ENCODE measurements at places on chromosomes 7 and 10.

DNA sequence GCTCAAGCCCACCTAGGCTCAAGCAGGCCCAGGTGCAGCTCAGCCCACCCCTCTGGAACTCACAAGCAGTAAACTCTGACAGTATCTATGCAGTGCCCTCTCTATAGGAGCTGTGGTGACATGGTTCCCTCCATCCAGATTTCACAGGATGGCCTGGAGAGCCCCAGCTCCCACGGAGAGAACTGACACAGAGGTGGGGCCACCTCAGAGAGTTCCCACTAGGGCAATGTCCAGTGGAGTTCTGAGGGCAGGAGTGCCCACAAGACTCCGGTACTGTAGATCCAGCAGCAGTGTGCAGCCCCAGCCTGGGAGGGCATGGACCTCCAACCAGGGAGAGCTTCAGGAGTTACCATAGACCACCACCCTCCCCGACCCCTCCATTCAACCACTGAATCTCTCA, 37.3 kb upstream of the CNPY1 start:
- no peak for DNase-seq

GRCh38 chr7:28479507-28479947, 67.2 kb downstream of the CREB5 start:
- DNase-seq: no peak

- DNase-seq: no peak
Observed at GRCh38 chr7:73838642-73839041, 3.7 kb downstream of the METTL27 start.

GRCh38 chr10:29244978-29245377, 43.9 kb upstream of the LYZL1 start:
- no peak for DNase-seq

DNA sequence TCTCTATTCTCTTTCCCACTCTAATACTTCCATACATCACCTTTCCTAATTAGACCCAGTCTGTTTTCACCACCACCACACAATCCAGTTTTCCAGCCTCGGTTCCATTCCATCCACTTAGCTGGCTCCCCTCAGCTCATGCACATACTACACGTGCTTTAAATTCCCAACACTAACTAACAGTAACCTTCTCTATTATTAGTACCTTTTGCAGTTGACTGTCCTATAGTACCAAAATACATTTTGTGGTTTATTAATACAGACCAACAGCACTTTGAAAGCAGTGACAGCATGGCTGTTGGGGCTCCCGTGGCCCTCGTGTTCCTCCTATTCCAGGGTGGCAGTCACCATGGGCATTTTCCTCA, 64.9 kb downstream of the LARP4B start:
- DNase-seq: no peak

- DNase-seq: no peak
Observed at GRCh38 chr7:14748461-14748860, 154.1 kb downstream of the DGKB start.

GRCh38 chr10:97154162-97154561, 31.6 kb downstream of the SLIT1 start:
- DNase-seq: no peak
